Hypothalamus (tissue), 51 donors: ENCODE measurements at places on chromosomes 1 and 21.

DNA sequence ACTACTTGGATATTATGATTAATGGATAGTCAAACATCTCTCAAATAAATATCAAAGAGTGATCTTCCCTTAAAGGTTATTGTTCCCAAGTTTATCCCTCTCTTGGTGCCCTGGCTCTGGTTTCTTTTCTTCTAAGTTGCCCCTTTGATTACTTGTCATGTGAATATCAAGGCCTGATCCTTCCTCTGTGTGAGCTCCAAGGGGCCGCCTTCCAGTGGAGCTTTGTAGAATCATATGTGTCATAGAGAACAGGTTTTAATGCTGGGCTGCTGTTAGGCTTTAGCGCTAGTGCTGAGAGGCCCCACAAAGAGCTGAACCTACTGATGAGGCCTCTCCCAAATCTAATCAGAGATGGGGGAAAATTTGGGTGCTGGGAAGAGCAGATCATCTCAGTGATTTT, 25.5 kb downstream of the UCK2 start:
- no peak for DNase-seq

DNA sequence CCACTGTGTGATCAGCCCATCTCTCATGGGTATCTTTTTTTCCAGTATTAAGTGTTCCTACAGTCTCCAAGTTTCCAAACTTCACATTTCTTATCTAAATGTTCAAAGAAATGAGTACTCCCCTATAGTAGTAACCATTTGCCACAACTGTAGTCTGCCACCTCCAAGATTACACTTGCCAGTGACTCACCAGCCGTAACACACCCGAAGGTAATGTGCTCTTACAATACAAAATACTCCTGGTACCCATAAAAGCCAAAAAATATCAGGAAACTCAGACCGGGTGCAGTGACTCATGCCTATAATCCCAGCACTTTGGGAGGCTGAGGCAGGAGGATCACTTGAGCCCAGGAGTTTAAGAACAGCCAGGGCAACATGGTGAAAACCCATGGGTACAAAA, 20.5 kb upstream of the ZNF496 start:
- DNase-seq: no peak

DNA sequence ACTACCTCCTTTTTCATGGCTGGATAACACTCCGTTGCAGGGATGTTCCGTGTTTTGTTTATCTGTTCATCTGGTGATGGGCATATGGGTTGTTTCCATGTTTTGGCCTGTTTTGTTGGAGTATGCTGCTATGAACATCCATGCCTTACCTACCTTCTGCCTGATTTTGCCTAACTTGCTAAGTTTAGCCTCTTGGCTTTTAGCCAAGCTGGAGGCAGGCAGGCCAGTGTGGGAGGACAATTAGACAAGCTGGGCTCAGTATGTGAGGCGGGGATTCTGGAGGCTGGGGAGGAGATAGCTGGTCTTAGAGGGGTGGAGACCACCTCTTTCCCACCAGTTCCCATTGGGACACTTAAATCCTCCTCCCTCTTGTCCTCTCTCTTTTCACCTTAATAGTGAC, 98.4 kb upstream of the WNT4 start:
- DNase-seq: no peak

GRCh38 chr1:47189844-47190508, at the start of gene PDZK1IP1:
Gene PDZK1IP1, minus strand, starts transcription at chr1:47190036. Its CDS starts 104 bp downstream, at chr1:47189932.
- no peak for DNase-seq

- no peak for DNase-seq
These were observed 72.8 kb downstream of the MORN1 start for GRCh38 chr1:2318314-2319278.

- no peak for DNase-seq
These were observed 61.1 kb downstream of the FYB2 start for GRCh38 chr1:56758135-56758534.

GRCh38 chr1:74380252-74380651, 132.2 kb downstream of the LRRC53 start:
- DNase-seq: no peak

GRCh38 chr1:225447650-225448089, 19.8 kb upstream of the LBR start:
- DNase-seq: peak; percentile 72

DNA sequence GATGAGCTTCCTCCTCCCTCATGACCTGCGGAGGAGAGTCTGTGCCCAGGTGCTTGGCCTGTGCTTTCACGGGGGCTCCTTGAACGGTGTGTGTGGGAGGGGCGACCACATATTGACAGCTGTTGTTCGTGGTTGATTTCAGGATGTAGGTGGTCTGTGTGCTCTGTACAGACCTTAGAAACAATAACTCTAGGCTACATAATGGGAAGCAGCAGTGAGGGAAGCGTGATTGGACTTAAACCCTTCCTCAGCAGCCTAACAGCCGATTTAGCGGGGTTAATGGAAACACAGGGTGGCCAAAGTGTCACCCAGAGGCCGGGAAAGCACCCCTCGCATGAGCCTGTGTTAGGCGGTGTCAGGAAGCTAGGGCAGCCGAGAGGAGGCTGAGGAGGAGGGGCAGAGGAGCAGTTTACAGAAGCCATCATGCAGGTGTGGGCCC, 56.0 kb downstream of the TBCE start:
- DNase-seq: no peak

DNA sequence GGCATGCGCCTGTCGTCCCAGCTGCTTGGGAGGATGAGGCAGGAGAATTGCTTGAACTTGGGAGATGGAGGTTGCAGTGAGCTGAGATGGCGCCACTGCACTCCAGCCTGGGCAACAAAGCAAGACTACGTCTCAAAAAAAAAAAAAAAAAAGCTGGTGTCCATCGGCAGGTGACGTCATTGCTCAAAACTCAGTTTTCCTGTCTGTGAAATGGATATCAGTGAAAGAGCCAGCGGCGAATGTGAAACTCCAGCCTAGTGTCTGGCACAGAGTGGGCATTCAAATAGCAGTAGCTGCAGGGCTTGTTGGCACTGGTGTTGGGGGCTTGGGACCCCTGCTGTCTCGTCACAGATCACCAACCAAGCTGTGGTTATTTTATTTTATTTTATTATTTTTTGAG, 75.8 kb downstream of the NKAIN1 start:
- no peak for DNase-seq

DNA sequence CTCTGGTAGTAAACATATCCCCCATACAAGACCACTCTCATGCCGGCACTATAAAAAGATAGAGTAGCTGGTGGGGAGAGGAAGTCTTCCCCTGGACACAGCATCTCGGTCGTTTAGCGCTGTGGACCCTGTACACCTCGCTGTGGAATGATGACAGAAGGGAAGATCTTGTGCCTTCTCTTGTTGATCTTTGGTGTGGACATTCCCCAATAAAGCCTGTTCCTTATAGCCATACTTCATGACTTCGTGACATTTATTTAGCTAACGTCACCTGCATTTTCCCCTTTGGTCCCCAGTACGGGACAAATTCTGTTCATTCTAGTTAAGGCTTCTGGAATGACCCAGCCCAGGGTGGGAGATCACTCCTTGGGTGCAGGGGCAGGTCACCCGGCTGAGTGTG, 24.9 kb upstream of the MAP10 start:
- DNase-seq: no peak

DNA sequence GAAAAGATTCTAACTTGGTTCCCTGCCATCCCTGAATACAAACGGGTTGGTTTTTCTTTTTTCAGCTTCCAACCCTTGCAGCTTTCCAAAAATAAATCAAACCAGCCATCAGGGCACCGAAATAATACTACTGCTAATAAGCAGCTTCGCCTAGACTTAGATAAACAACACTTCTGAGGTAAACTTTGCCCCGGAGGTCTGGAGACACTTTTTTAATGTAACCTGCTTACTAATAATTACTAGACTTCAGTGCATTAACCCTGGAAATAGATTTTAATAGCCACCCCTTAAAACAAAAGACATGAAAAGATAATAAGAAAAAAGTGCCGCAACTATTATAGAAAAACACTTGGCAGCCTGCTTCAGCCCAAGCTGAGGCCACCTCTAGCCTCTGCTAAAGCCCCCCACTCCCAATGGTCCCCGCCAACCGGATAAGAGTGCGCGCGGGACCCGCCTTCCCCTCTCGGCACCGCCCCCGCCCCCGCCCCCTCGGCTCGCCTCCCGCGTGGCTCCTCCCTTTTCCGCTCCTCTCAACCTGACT, 405 bp upstream of the GADD45A start:
- DNase-seq: no peak

DNA sequence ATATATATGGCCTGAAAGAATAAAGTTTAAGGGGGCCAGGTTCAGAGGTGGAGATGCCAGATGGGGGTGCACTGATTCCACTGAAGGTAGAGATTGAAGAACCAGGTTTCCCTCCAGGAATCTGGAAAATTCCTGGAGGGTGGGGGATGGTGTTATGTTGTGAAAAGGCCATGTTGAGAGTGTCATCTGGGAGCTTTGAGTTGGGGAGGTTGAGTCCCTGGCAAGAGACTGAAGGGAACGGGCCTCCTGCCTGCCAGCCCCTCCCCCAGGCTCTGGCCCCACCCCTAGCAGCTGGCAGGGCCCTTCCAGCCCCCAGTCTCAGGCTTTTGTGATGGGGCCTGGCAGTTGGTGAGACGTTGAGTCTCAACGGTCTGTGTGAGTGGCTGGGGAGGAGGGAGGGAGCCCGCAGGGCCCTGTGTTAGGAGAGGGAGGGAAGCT, 4.1 kb downstream of the PTPRU start:
- DNase-seq: no peak

DNA sequence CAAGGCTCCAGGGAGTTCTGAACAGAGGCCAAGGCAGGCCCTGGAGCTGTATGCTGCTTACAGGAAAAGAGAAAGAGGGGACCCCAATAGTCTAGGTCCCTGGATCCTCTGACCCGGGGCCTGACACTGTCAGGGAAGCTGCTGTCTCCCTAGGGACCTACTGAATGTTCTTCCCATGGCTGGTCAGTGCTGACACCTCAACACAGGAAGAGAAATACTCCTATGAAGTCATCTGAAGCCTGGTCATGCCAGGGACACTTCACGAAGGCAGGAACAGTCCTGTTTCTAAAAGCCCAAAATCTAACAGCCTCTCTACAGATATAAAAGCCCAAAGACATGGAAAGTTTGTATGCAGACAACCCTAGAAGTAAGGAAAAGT, 1.7 kb upstream of the LAD1 start:
- DNase-seq: no peak
